ENCODE measurements at places on chromosomes 7 and 10. TPM values are rescaled to one million over a fixed set of nuclear protein-coding genes. Genes with fewer than 3 reads are reported as not detected.

GRCh38 chr7:92758796-92759431, 77.5 kb downstream of the CDK6 start:
- no peak for DNase-seq

CTTNBP2 gene
- polyA plus RNA-seq, result 7.1 TPM

DNA sequence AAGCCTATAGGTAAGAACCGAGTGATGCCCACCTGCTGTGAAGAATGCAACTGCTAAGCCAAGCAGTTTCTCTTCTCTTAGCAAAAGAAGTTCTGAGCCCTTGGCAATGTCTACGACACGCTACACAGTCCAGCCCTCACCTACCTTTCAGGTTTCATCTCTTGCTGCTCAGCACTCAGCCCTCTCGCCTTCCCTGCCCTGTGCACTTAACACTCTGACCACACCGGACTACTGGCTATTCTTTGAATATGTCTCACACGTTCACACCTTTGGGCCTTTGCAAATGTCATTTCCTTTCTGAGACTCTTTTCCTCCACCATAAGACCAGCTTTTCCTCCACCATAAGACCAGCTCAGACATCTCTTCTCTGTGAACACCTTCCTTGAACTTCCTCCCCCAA, 67.0 kb upstream of the ITGB1 start:
- DNase-seq, result no peak

DNA sequence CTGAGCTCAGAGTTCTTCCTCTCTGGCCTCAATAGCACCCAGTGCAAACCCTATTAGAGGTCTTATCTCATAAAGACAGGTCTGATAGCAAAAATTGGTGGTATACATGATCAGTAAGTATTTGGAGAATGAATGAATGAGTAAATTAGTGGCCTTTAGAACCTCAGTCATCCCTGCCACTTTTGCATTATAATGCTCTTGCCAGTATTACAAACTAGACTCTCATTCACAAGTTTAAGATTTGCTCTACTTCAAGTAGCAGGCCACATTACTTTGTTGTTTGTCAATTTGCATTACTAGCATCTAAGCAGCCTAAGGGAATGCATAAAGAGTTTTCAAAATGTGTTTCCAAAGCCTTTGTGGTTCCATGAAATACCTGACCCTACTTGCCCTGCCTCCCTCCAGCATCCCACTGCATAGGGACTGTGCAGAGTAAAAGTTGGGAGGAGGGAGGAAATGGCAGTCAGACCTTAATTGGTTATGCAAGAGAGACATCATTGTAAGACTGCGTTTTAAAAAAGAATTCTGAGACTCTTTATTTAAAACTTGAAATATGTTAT, 21.3 kb downstream of the TSPAN12 start:
- no peak for DNase-seq

- peak; percentile 71 for DNase-seq
These were observed 137.3 kb downstream of the SEMA3C start for GRCh38 chr7:80781561-80781979.

GRCh38 chr7:32102432-32102873, 32.2 kb upstream of the PDE1C start:
- DNase-seq, result no peak

GRCh38 chr10:99659868-99660366, 608 bp downstream of the ENTPD7 start:
- no peak for DNase-seq

DNA sequence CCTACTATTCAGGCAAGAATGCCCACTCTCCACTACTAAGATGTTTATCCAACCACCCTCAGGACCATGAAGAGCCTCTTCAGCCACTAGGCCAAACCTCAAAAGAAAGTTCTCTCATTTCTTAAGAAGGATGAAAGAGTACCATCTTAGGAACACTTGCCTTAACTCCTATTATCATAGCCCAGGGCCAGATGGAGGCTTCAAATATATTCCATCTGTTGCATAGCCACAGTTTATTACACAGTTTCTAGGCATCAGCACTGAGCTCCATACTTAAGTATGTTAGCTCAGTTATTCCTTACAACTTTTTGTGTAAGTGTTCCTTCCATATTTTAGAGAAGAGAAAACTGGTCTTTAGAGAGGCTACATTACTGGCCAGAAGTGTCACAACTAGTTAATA, 37.4 kb upstream of the YAE1 start:
- no peak for DNase-seq

DNA sequence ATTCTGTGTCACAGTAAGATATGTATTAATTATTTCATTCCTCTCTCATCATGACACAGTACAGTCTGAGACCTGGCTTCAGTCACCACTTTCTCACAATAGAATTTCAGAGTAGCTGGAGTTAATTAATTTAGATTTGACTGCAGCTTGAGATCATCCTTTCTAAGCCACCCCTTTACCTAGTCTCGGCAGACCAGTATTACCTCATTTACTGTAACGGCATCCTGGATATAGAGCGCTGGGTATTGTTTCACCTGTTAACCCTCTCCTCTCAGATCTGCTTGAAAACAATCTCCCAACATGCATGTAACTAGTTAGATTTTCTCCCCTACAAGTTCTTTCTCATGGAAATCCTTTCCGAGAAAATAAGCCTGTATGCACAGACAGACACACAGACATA, 1057.5 kb downstream of the GATA3 start:
- no peak for DNase-seq

GRCh38 chr10:29205787-29206186, 83.1 kb upstream of the LYZL1 start:
- peak; percentile 1 for DNase-seq

DNA sequence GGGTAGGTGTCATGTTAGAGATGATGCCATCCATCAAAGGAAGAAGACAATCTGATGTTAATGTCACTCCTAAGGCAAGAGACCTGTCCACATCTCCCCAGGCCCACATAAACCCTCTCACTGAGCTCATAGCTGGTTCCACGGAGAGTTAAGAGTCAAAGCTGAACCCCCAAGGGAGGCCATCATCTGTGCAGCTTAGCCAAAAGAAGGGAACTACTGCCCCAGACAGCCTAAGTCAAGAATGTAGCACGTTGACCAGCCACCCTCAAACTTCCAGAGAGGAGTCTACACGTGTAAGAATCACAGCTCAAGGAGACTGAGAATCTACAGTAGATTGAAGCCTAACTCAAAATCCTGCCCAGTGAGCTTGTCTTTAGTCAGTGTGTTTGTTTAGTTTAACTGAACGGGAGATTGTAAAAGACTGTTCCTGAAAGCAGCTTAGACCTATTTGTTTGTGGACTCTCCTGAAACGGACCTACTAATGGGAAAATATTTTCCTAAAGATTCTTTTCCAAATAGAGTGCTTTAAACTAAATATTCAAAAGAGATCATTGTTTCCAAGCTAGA, 192.7 kb upstream of the NFE2L3 start:
- DNase-seq, result no peak
